ENCODE measurements at places on chromosomes 16 and 17.

- no peak for DNase-seq
Observed at GRCh38 chr16:898761-899682, 71.8 kb downstream of the LMF1 start.

GRCh38 chr17:51743477-51743876 lies 415.0 kb downstream of the CA10 start:
- no peak for DNase-seq

GRCh38 chr17:81182596-81182995 lies 16.6 kb upstream of the AATK start:
- no peak for DNase-seq

- DNase-seq, result peak; percentile 65
Observed at GRCh38 chr16:69330286-69331109, at the start of gene PDF. TSS of gene PDF (minus strand) at chr16:69330588. CDS start at chr16:69330570, 18 bp downstream.

- DNase-seq, result peak; percentile 57
Observed at GRCh38 chr16:31471875-31472708, at the start of gene TGFB1I1. TSS of gene TGFB1I1 (plus strand) at chr16:31472152. CDS start at chr16:31472189, 37 bp downstream.

DNA sequence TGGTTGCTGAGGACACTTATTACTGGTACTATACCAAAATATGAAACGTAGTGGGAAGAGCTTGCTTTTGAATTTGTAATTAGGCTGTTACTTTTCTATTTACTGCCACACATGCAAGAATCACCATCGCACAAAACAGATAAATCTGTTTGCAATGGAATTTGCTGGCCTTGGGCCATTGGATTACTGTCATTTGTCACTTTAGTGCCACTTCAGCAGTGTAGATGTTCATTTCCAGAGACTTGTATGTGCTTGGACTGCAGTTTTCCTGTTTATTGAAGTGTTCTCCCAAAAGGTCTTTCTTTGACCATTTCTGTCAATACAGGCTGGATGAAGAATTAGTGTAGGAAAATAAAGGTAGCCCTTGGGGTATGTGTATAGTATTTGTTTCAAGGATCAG lies 4.5 kb downstream of the USP10 start:
- no peak for DNase-seq

GRCh38 chr16:81251871-81252270 lies 13.4 kb downstream of the BCO1 start:
- DNase-seq, result no peak

GRCh38 chr17:44915321-44915726 lies at the start of gene GFAP:
TSS of gene GFAP (minus strand) at chr17:44915500. CDS start at chr17:44915486, 14 bp downstream.
- DNase-seq, result no peak

GRCh38 chr16:85220964-85221731 lies 108.9 kb upstream of the CIBAR2 start:
- DNase-seq, result no peak

DNA sequence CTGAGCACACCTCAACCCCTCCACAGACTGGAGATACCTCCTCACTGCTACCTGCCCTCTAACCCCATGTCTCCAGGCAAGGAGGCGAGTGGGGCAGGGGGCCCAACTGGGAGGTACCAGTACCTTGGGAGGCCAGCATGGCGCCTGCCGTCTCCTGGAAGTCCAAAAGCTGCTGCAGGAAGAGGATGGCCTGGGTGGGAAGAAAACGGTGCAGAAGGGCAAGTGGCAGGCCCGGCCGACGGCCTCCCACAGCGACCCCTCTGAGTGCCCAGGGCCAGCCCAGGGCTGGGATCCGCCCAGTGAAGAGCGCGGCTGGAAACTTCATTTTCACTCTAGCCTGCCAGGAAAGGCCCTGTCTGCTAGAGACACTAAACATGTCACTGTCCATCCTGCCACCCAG lies 8.5 kb downstream of the ZACN start:
- no peak for DNase-seq

DNA sequence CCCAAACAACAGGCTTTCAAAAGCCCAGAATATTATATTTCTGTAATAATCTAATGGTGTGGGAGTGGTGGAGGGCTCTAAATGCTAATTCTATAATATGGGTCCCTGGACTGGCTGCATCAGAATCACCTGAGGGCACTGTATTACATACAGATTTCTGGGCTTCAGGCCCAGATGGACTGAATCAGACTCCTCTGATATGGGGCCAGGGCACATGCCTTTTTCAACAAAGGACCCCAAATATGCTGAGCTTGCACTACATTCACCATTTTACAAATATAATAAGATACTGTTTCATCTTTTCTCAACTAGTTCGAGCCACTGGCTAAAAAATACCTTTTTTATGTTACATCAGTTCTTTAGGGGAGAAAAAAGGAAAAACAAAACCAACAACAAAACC lies 309.7 kb downstream of the MAP2K6 start:
- DNase-seq, result no peak

DNA sequence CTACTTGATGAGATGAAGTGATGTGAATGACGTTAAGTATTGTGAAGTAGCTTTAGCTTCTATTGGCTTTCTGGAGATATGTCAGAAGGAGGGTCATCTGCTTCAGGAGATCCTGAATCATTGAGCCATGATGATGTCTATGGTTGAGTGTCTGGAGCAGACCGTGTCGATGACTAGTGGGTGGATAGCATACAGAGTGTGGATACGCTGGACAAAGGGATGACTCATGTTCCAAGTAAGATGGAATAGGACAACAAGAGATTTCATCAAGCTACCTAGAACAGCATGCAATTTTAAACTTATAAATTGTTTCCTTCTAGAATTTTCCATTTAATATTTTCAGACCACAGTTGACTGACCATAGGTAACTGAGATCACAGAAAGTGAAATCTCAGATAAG lies 116.1 kb upstream of the RBBP6 start:
- DNase-seq, result no peak

DNA sequence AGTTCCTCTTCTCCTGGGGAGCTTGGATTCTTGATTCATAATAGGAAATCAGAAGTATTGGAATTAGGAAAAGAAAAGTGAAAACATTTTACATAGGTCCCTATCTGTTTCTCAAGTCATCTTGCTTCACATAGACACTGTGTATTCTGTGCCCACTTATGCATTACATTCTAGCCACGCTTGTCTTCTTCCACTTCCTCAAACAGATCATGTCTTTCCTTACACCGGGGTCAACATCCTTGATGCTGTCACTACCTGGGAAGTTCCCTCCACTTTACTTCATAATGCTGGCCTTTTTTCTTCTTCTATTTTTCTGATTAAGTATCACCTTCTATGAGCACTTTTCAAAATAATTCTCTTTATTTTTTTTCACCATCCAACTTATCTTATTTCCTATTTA lies 606.4 kb upstream of the CDH8 start:
- DNase-seq, result no peak

- DNase-seq, result no peak
Observed at GRCh38 chr16:46583036-46583435, 38.1 kb downstream of the SHCBP1 start.

GRCh38 chr17:45385331-45385997 lies 47.2 kb downstream of the ARHGAP27 start:
- DNase-seq, result peak; percentile 85

GRCh38 chr17:19613979-19614378 lies 34.6 kb upstream of the ALDH3A2 start:
- DNase-seq, result no peak

DNA sequence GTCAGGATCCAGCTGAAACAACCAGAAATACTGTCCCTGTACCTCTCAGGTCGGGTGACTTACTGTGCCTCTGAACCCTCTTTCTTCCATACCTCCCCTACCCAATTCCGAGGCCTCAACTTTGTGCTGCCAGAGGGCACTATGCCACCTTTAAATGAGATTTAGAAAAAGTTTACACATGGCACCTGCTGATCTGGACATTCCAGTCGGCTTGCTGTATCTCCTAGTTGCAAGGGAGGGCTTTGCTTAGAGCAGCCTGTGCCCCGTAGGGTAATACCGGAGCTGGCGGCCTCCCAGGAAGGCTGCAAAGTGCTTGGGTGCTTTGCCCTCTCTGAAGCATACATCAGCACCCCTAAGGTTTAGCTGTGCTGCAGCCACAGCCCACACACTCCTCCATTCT lies 306.0 kb upstream of the RBFOX1 start:
- DNase-seq, result no peak

DNA sequence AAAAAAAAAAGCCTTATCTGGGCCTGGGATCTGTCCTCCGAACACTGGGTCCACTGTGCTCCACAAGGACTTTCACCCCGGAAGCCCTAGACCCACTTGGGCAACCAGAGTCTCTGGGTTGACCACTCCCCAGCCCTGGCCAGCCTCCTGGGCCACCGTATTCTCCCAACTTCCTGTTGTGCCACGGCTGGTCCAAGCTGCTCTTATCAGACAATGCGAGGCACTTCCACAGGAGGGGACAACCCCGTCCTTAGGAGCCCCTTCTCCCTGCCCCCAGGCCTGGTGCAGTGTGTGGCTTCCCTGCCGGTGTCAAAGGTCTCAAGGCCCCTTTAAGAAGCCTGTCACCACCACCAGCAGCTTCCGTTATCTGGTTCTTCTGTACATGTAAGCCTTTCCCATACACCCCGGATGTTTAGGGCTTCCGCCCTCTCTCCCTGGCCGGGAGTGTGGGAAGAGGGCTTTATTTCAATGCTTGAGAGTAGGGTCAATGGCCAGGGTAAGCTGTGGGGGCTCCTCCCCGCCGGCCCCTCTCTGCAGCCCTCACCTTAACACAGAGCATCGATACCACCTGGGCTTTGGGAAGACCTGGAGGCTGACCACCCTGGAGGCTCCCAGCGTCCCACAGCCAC lies 313.0 kb downstream of the SEC14L1 start:
- no peak for DNase-seq

DNA sequence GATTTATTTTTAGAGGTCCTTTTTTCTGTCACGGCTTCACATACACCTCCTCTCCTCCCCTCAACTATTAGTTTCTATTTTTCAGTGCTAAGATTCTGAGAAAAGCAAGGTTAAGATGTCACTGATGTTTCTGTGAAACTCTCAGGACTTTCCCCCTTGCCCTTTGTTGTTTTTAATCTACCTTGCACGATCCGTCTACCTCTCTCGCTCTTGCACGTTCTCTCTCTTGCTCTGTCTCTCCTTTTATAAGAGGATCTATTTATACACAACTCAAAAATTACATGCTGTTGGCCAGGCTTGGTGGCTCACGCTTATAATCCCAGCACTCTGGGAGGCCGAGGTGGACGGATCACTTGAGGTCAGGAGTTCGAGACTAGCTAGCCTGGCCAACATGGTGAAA lies 43.6 kb downstream of the RPA1 start:
- DNase-seq, result no peak

GRCh38 chr16:66658143-66658859 lies 38.2 kb downstream of the CMTM4 start:
- no peak for DNase-seq

DNA sequence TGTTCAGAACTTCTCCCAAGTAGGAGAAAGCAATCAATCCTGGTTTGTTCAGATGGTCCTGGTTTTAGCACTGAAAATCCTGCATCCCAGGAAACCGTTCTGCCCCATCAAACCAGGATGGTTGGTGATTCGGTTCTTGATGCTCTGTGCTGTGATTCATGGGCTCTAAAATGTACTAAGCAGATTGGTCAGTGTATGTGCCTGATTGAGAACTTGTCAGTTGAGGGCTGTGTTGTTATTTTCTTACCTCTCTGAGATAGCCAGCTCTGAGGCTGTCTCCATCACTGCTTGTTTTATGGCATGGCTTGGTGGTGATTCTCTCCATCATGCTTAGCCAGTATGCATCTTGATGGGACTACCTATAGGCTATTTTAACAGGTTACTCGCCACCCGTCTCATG lies 246.9 kb upstream of the RBFOX1 start:
- no peak for DNase-seq

Data from DMS79 treated with DMSO at 0.1 percent for 48 hours (cell line).